Naive thymus-derived CD4-positive, alpha-beta T cell (primary cell): ENCODE measurements at places on chromosomes 5 and 9.
A peak's percentile ranks its signal among the peaks of the same experiment; 100 is the strongest.

GRCh38 chr5:123868881-123869280 lies 356.9 kb downstream of the CSNK1G3 start:
- no peaks in the 10 kb centered on the region for H3K27me3 ChIP-seq
- H3K4me3 ChIP-seq = no peak overlapping the region
- no peaks in the 10 kb centered on the region for H3K4me1 ChIP-seq
- no peak for DNase-seq
- H3K27ac ChIP-seq = no peak overlapping the region

DNA sequence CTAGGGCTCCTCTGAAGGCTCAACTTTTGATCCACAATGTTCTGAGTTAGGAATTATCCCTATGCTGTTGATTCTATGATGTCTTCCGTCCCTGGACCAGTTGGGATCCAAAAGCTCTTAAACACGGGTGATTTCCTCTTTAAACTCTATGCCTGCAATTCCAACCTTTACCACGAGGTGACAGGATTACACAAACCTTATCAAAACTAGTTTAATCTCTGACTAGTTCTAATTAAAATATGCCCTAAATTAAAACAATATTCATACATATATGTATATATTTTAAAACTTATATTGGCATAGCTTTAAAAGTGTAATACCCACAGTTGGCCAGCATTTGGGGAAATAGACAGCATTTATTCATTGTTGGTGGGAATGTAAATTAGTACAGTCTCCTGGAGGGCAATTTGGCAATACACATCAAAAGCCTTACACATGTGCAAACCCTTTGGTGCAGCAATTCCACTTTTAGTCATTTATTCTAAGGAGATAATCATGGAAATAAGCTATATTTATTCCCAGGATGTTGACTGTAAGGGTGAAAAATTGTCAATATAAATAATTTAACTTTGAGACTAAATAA lies 51.6 kb upstream of the PHYKPL start:
- no peak overlapping the region for H3K27ac ChIP-seq
- no peaks in the 10 kb centered on the region for H3K4me1 ChIP-seq
- H3K27me3 ChIP-seq = no peaks in the 10 kb centered on the region
- H3K36me3 ChIP-seq = no peaks in the 10 kb centered on the region

GRCh38 chr5:135916638-135917263 lies 21.1 kb upstream of the IL9 start:
- DNase-seq = no peak
- no peaks in the 10 kb centered on the region for H3K36me3 ChIP-seq
- H3K27ac ChIP-seq = no peak overlapping the region
- no peak overlapping the region for H3K4me3 ChIP-seq
- no peaks in the 10 kb centered on the region for H3K27me3 ChIP-seq
- peaks cover 10% of the 10 kb centered on the region for H3K4me1 ChIP-seq

DNA sequence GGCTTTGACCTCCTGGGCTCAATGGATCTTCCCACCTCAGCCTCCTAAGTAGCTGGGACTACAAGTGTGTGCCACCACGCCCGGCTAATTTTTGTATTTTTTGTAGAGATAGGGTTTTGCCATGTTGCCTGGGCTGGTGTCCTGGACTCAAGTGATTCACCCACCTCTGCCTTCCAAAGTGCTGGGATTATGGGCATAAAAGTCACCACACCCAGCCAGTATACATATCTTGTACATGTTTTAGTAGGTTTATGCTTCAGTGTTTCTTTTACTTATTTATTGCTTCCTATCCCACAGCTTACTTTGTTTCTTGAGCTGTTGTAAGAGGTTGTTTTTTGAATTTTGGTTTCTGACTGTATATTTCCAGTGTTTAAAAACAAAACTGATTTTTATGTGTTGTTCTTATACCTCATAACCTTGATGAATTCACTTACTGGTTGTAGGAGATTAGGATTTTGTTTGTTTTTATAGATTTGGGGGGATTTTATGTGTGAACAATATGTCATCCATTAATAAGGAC lies 12.9 kb downstream of the FBXW5 start:
- H3K27me3 ChIP-seq = no peaks in the 10 kb centered on the region
- no peaks in the 10 kb centered on the region for H3K36me3 ChIP-seq
- H3K27ac ChIP-seq = no peak overlapping the region
- no peak for DNase-seq
- H3K4me1 ChIP-seq = no peaks in the 10 kb centered on the region
- no peak overlapping the region for H3K4me3 ChIP-seq

DNA sequence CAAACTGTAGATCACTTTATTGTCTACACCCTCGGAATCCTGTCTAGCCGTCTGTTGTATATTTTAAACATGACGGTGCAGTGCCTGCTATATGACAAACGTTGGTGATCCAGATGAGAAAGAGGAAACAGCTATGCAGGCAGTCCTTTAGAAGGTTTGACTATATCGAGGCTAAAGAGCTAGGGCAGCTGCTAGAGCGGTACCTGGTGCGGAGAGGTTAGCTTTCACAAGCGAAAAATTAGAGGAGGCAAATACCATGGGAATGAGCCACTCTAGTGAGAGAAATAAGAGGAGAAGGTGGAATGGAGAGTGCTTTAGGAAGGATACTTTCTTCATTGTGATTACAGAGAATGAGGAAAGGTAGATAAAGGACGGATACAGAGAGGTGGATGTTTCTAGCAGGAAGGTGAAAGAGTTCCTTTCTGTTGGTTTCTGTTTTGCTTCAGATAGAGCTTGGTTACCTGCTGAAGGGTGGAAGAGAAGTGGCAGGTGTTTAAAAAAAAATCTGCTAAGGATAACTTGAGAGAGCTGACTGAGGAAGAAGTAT lies 959 bp upstream of the FBXL17 start:
- peak overlapping the region; percentile 90 for H3K4me3 ChIP-seq
- H3K27ac ChIP-seq = peak overlapping the region; percentile 88
- H3K27me3 ChIP-seq = no peaks in the 10 kb centered on the region
- DNase-seq = peak; percentile 47
- H3K36me3 ChIP-seq = no peaks in the 10 kb centered on the region

DNA sequence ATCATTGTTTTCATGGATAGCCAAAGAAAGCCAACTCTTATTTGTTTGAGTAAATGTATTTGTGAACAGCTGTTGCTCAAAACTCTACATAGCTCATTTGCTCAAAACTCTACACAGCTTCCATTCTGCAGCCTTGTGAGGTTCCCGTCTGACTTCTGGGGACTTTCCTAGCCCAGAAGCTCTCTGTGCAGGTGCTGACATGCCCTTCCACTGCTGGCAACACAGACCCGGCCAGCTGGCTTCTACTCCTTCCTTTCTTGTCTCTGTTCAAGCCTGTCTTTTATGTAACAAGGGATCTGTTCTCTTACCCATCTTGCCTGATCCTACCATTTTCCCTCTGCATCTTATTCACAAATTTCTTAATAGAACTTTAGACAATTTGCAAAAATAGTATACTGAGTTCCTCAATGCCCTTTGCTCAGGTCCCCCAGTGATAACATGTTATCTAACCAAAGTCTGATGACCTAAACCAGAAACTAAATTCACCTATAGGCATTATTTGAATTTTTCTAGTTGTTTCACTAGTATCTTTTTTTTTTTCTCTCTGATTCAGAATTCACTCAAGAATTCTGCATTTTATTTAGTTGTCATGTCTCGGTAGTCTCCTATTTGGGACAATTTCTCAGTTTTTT lies 556.5 kb upstream of the SEMA6A start:
- H3K36me3 ChIP-seq = no peaks in the 10 kb centered on the region
- no peak overlapping the region for H3K4me3 ChIP-seq
- H3K27me3 ChIP-seq = no peaks in the 10 kb centered on the region
- H3K4me1 ChIP-seq = no peaks in the 10 kb centered on the region
- no peak overlapping the region for H3K27ac ChIP-seq
- DNase-seq = no peak

- H3K4me1 ChIP-seq = no peaks in the 10 kb centered on the region
- DNase-seq = no peak
- no peak overlapping the region for H3K4me3 ChIP-seq
- H3K36me3 ChIP-seq = no peaks in the 10 kb centered on the region
Observed at GRCh38 chr5:51684794-51685355, 301.6 kb downstream of the ISL1 start.

DNA sequence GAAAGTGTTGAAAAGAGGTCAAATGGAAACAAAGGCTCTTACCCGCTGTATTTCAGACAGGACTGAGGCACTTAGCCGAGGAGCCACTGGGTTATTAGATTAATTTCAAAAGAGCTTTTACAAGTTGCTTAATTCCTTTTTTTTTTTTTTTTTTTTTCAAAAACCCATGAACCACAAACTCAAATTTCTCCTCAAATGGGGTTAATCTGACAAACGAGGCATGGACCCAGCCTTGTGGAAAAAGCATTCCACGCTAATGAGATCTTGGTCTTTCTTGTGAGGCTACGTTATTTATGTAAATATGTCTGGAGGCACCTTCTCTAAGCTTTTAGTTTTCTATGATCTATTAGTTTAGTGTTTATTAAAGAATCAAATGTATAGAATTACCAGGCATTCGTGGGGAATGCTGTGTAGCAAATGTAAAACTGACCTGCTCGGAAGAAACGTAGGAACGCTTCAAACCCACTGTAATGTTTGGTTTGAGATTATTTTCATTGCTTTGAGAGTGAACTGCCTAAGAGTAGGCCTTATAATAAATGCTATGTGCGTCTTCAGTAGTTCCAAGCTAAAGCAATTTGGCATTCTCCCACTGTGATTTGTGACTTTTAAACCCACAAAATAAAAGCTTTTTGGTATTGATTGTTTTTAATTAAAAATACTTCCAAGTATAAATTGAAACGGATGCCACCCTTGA lies 134.7 kb downstream of the CDH6 start:
- H3K27ac ChIP-seq = no peak overlapping the region

DNA sequence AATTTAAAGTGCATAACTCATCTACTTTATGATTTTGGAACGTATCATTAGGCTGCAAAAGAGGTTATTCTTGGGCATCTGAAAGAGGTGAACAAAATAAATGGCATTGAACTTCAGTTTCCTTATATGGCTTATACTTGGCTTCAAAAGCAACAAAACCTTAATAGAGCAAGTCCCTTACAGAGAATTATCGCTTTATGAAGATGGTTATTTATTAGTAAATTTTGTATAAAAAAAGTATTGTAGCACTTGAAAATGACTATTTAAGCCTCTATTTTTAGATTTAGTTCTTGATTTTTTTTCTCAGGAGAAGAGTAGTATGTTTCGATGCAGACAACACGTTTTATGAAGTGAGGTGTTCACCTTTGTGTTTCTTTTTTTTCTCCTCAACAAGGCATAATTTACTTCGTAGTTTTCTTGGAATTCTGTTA lies 2.0 kb downstream of the ERBIN start:
- no peaks in the 10 kb centered on the region for H3K27me3 ChIP-seq
- H3K36me3 ChIP-seq = no peaks in the 10 kb centered on the region
- peaks cover 32% of the 10 kb centered on the region for H3K4me1 ChIP-seq
- H3K27ac ChIP-seq = peak overlapping the region; percentile 96

DNA sequence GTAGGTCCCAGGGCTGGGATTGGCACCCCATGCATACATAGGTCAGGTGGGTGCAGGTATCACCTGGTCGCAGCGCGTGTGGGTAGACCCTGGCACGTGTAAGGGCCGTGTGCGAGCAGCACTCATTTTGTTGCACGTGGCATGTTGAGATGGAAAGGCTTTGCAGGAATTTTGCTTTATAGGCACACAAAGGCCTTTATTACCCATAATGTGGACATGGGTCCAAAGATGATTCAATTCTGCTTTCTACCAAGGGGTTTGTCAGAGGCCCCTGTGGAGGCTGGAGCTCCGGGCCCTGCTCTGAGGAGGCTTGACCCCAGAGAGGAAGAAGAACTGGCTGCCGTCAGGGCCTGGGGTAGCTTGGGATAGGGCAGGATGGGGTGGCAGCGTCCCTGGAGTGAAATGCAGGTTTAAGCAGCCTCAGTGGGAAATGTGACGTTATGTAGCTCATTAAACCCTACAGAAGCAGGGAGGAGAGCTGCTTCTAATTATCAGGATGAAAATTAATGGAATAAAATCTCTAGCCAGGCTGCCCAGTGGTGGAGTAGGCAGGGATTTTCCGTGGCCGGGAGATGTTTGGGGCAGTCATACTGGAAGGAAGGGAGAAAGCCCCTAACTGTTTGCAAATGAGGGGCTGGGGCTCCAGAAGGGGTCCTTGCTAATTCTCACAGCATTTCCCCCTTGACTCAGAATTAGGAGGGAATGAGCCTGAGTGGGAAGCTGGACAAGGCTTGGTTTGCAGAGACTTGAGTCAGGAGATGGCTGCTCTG lies 103.3 kb upstream of the PITX1 start:
- H3K4me1 ChIP-seq = no peaks in the 10 kb centered on the region
- no peak for DNase-seq
- no peaks in the 10 kb centered on the region for H3K36me3 ChIP-seq
- H3K4me3 ChIP-seq = no peak overlapping the region

DNA sequence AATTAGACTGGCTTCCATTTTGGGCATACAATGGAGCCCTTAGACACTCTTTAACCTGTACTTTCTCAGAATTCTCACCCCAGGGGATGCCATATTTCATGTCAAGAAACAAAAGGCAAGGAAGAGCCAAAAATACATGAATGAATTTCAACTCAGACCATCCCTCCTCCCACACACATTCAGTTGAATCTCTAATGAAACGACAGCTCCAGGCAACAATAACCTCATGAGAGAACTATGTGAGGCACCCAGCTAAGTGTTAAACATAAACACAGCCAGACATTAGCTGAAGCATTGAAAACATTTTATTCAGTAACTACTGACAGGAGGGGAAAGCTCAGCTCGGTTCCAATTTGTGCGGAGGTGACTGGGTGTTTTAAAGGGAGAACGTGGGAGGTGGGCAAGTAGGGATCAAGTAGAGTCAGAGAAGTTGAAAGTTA lies 1359.1 kb upstream of the CDH9 start:
- no peaks in the 10 kb centered on the region for H3K27me3 ChIP-seq
- H3K36me3 ChIP-seq = no peaks in the 10 kb centered on the region
- H3K4me3 ChIP-seq = no peak overlapping the region
- no peaks in the 10 kb centered on the region for H3K4me1 ChIP-seq

DNA sequence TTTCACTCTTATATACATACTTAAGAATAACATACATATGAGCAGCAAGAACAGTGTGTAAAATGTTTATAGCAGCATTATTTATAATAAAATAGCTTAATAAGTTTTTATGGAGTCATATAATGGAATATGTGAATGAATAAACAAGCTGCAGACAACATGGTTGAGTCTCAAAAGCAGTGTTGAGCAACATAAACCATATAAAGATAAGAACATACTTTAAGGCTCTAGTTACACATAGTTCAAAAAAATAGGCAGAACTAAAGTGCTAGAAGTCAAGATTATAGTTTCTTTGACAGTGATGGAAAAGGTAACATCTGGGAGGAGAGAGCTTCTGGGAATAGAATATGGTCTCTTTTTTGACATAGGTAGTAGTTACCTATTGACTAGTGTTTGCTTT lies 53.7 kb upstream of the ADAMTS19 start:
- no peaks in the 10 kb centered on the region for H3K27me3 ChIP-seq
- H3K4me3 ChIP-seq = no peak overlapping the region
- H3K4me1 ChIP-seq = no peaks in the 10 kb centered on the region
- DNase-seq = no peak

GRCh38 chr9:130290291-130291181 lies 25.0 kb downstream of the HMCN2 start:
- no peak for DNase-seq
- H3K36me3 ChIP-seq = no peaks in the 10 kb centered on the region
- no peak overlapping the region for H3K4me3 ChIP-seq
- H3K27ac ChIP-seq = no peak overlapping the region
- H3K27me3 ChIP-seq = no peaks in the 10 kb centered on the region
- no peaks in the 10 kb centered on the region for H3K4me1 ChIP-seq
